ENCODE measurements at places on chromosomes 13 and 19.
A peak's percentile ranks its signal among the peaks of the same experiment; 100 is the strongest.

DNA sequence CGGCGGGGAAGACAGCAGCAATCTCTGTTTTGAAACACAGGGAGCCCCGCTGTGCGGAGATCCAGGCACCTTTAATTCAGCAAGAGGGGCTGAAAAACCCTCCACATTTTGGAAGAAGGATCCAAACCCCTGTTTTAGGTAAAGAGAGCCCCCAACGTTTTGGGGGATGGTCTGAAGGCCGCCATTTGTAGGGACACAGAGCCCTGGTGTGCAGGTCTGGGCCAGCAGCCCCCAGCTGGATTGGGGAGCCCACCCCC lies 3.5 kb upstream of the HOOK2 start:
- DNase-seq: no peak

DNA sequence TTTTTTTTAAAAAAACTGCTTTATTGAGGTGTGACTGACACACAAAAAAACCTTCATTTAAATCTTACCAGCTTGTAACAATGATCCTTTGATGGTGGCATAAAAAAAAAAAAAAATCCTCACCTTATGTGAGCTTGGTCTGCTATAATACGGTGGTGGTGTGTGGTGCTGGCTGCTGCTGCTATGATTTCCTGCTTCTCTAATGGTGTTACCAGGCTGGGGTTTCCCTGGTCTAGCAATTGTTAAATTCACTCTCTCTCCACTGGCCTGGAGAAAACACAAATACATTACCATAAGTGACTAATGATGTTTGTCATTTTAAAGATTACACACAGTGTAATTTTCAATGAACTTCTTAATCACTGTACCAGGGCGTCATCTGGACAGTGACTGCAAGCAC lies 60.6 kb downstream of the LNX2 start:
- no peak for DNase-seq

- no peak for DNase-seq
Observed at GRCh38 chr13:34681405-34681955, 260.6 kb upstream of the NBEA start.

DNA sequence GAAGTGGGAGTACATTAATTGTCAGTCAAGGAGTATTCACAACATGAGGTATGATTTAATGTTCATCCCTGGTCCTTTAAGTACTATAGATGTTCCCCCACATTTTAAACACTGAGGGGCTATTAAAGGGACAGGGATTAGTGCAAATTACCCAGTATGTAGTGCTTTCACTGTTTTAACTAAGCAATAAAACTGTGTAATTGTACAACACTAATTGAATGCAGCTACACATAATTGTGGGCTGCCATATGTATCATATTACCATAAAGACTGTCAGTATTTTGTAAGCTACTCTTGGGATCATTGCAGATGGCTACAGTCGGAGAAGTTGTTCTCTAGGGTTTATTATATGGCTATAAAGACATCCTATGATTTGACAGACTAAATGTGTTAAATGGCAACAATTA lies 316.6 kb downstream of the DCLK1 start:
- no peak for DNase-seq

DNA sequence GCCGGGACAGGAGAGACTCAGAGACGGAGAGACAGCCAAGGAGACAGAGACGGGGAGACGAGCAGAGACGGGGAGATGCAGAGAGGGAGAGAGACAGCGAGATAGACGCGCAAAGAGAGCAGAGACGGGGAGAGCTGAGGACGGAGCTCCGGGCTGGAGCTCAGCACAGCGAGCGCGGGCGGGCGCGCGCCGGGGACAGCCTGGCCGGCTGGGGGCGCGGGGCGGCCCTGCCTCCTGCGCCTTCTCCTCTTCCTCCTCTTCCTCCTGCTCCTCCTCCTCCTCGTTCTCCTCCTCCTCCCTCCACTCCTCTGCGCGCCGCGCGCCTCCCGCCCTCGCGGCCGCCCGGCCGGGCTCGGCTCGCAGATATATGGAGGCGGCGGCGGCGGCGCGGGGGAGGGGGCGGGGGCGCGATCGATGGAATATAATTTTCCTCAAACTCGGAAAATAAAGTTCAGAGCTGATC lies at the start of gene ERFL:
Gene ERFL, minus strand, starts transcription at position 229 of the 463 bp plus-strand sequence. CDS start 15,530 bp downstream, outside the sequence.
- DNase-seq: peak; percentile 51

DNA sequence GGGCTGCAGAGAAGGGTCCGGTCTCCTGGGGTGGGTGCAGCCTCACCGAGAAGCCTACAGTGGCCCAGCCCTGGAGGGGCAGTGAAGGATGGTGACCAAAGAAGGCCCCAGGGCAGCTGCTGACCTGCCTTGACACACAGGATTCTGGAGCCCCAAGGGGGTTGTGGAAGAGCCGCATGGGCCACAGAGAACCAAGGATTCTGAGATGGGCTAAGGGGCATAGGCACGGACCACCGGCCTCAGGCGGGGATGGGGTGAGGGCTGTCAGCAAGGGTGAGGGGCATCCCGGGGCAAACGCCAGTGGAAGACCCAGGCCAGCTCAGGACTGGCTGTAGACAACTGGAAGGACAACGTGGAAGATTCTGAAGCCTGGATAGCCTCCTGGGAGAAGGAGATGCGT lies 151.6 kb downstream of the TEX29 start:
- no peak for DNase-seq

DNA sequence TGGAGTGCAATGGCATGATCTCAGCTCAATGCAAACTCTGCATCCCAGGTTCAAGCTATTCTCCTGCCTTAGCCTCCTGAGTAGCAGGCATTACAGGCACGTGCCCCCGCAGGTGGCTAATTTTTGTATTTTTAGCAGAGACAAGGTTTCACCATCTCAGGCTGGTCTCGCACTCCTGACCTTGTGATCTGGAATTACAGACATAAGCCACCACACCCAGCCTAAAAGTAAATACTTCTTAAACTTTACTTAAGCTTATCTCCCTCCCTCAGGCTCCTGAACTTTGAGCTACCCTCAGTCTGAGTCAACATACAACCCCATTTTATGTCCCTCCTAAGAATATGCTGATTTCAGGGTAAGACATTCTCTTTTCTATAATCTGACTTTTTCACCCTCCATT lies 66.1 kb downstream of the ZNF486 start:
- no peak for DNase-seq

GRCh38 chr19:52961981-52962380 lies 700 bp downstream of the ZNF816 start:
- no peak for DNase-seq

GRCh38 chr19:28023064-28023463 lies 1189.9 kb downstream of the UQCRFS1 start:
- no peak for DNase-seq

- DNase-seq: peak; percentile 59
Observed at GRCh38 chr19:30719189-30719998, 347.2 kb downstream of the ZNF536 start.

GRCh38 chr19:4909156-4909896 lies at the start of gene UHRF1:
TSS of gene UHRF1 (plus strand) at chr19:4909501. CDS start at chr19:4910886, 1,385 bp downstream.
- peak; percentile 58 for DNase-seq

GRCh38 chr13:72145383-72145782 lies 278.4 kb upstream of the DACH1 start:
- DNase-seq: no peak

DNA sequence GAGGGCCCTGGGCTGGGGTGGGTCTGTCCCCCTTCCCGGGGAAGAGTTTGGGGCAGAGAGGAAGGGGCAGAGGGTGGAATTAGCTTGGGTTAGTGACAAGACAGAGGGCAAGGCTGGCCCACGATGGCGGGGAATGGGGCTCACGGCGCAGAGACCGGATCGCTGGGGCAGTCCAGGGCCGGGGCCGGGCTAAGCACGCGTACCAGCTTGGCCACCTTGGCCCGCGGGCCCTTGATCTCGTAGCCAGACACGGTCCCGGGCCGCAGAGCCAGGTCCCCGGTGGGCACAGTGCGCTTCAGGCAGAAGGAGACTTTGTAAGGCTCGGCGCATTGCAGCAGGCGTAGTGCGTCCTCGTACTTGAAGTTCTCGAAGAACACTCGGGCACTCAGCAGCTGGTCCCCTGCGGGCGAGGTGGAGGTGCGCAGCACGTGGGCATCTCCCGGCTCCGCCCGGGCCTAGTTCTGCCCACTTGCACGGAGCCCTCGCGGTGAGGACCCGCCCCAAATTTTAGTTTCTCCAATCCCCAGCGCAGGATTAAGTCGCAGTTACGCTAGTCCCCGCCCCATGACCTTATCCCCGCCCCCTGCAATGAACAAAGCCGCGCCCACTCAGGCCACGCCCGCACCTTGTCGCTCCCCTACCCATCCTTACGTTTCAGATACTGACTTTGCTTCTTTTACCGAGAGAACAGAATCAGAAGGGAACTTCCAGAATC lies 8.6 kb upstream of the HIPK4 start:
- DNase-seq: peak; percentile 56

GRCh38 chr19:2474232-2475017 lies 1.5 kb upstream of the GADD45B start:
- DNase-seq: peak; percentile 93

GRCh38 chr19:55476100-55476775 lies at the start of gene ZNF628:
TSS of gene ZNF628 (plus strand) at chr19:55476617. CDS start at chr19:55479911, 3,294 bp downstream.
- peak; percentile 98 for DNase-seq

DNA sequence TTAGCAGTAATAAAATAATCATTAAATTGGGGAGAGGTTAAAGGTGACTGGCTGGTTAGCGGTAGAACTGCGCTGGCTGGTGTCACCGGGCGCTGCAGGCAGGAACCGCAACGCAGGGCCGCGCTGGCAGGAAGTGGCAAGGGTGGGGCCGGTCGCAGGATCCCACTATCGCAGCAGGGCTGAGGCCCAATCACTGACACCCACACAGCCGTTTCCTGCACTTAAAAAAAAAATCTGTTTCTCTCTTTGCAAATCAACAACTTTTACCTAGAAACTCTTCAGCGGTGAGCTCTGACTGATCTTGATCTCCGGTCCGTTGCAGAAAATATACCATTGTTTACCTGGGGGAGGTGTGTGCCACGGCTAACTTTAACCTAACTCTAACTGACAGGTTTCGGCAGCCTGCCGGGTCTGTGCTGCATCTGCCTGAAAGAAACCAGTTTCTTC lies 46.9 kb downstream of the KLF2 start:
- no peak for DNase-seq

- no peak for DNase-seq
Observed at GRCh38 chr13:112245989-112246388, 130.2 kb upstream of the SPACA7 start.

DNA sequence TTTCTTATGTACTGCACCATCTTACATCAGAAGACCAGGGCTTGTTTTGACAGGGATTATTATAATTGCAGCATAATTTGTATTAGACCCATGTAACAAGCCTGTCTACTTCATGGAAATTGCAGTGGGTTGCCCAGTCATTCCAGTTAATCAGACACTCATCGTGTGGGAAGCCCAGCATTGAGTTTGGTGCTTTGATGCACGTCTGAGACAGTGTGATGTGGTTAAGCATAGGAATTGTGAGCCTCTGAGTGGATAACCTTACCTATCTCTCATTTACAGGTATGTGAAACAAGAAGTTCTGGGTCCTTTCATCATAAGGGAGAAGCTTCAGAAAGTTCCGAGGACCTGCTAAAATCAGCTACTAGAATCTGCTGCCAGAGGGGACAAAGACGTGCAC lies 12.8 kb downstream of the RGCC start:
- DNase-seq: no peak

DNA sequence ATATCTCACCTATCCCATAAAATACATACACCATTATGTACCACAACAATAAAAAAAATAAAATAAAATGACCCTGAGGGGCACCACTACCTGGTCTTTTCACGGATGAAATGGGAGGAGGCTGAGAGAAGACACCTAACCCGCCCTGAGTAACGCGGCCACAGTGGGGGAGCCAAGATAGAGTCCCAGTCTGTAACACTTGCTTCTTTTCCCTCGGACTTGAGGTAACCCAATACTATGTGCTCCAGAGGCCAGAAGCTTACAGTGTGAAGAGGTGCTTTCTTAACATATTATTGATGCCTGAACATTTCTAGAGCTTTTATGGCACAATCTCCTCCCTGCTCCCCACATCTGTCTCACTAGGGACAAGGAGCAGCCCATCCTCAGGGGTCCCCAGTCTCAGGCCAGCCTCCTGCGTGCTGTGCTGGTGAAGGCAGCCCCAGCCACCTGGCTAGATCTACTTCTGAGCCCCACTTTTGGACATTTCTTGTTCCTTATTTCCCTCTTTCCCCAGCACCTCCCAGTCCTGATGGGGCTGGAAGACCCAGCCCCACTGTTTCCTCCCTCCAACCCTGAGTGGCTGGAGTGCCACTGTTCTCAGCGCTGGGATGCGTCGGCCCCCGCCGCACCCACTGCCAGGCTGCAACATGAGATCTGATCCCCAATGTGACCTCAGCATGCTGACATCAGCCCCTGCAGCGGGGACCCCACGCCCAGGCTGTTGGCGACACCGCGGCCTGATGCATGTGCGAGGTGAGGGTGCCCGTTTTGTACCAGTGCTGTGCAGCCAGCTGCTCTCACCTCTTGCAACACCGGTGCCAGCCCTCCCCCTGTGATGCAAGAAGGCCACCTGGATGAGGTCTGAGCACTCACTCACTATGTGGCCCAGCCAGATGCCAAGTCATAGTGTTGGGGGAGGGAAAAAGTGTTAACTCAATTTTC lies 143.3 kb downstream of the DCLK1 start:
- no peak for DNase-seq

GRCh38 chr13:102972191-102972590 lies 94.0 kb downstream of the SLC10A2 start:
- DNase-seq: no peak

DNA sequence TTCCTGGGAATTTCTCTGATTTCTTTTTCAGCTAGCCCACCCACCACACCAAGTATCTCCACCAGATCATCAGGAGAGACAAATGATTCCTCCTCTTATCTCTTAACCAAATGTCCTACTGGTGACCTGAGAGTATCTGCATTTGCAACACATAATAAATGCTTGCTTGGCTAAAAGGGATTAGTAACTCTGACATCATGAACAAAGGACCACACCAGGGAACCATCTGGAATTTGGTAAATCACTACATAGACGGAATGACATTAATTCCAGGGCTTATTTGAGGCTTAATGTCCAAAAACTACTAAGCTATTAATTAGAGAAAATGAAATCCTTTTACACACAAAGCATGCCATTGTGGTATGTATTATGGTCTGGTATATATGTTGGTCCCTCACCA lies 139.0 kb downstream of the RAP2A start:
- no peak for DNase-seq

DNA sequence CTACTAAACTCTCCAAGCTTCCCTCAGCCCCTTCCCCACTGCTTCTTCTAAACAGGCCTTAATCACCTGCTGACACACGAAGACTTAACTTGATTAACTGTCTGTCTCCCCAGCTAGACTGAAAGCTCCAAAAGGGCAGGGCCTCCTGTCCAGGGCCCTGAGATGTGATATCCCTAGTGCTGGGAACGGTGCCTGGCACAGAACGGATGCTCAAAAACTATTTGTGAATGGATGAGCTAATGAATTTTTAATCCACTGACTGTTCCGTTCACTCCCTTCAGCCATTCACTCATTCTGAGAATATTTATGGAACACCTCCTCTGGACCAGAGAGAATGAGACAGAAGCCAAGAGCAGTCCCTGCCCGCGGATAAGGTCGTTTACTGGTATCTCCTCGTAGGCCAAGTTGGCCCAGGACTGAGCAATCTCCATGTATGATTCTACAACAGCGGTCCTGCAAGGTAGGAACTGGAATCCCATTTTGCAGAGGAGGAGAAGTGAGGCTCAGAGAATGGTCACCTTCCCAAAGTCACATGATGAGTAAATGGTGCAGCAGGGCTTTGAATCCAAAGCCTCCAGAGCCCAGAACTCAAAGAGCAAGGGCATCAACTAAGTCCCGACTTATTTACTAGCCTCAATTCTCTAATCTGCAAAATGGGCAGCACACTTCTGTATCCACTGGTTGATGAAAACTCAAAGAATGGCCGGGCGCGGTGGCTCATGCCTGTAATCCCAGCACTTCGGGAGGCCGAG lies 3.4 kb downstream of the DMWD start:
- DNase-seq: no peak

- DNase-seq: no peak
Observed at GRCh38 chr19:55685776-55686175, 10.8 kb downstream of the EPN1 start.

GRCh38 chr19:54731191-54731590 lies 6.9 kb downstream of the KIR3DL3 start:
- no peak for DNase-seq
